ENCODE measurements at places on chromosomes 1 and 21.

DNA sequence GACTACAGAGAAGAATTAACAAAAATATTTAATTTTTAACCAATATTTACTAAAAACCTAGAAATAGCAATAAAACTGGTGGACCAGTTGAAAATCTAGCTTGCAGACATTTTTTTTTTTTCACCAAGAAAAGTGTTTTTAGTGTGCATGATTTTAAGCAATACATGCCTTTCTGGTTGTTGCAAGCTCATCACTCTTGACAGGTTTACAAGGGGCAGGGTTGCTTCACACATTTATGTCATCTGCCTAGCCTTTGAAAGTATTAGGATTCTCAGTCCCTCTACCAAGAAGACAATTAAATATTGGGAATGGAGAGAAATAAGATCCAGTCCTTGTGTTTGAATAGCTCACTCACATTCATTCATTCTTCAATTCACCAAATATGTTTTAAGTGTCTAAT, 53.8 kb upstream of the LYPLAL1 start:
- DNase-seq = no peak

GRCh38 chr1:39063775-39064174, 37.6 kb downstream of the NDUFS5 start:
- no peak for DNase-seq

- DNase-seq = no peak
Measured at GRCh38 chr21:46665566-46665965, 30.1 kb downstream of the PRMT2 start.

- no peak for DNase-seq
Measured at GRCh38 chr1:190212450-190212849, 265.2 kb downstream of the BRINP3 start.

- no peak for DNase-seq
Measured at GRCh38 chr1:181632492-181632891, 149.2 kb downstream of the CACNA1E start.

- no peak for DNase-seq
Measured at GRCh38 chr1:17170571-17170970, 34.4 kb upstream of the PADI1 start.

DNA sequence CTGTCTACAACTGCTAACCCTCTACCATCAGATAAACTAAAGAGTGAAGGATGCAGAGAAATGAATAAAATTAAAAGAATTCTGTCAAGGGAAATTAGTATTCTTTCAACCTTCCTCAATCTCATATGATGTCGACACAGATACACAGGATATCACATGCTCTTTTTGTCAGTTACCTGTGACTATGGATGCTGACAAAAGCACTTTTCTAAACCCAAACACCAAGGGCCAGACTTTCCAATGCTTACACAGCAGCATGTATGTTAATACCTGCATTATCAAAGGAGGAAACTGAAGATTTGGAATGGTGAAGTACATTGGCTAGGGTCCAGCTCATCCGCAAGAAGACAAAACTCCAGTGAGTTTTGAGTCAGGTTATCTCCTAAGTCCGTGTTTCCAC, 294.0 kb downstream of the SMYD3 start:
- no peak for DNase-seq

- DNase-seq = no peak
Measured at GRCh38 chr1:156492591-156493080, 7.9 kb downstream of the MEF2D start.

DNA sequence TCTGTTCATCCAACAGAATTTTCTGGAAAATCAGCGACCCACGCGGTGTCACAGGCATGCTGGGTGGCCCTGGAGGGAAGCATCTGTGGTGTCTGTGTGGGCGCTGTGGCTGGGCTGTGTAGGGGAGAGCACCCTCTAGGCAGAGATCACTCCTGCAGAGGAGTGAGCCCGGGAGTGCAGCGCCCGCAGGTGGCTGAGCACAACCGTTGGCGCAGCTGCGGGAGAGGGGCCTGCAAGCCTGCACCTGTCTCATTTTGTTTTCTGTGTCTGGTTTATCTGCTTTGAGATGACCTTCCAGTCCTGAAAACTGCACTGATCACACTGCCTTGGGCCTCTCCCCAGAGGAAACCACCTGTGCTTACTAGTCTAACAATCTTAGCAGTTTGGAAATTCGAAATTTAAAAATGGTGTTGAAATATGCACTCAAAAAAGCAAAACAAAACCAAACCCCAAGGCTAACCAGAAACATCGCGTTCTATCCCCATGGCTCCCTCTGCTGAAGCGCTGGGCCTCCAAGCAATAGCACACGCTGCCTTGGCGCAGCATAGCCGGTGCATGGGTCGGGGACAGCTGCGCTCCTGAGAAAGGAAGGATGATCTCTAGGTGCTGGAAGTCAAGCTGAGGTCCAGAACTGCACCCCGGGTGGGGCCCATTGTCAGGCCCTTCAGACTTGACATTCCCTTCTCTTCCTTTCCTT, 4.8 kb downstream of the FAM3B start:
- DNase-seq = no peak

GRCh38 chr1:145858238-145858900, 512 bp downstream of the PIAS3 start:
- no peak for DNase-seq

GRCh38 chr21:38297194-38297631, 40.4 kb downstream of the KCNJ15 start:
- DNase-seq = no peak

GRCh38 chr1:85445906-85446305, 19.1 kb downstream of the DDAH1 start:
- DNase-seq = no peak

DNA sequence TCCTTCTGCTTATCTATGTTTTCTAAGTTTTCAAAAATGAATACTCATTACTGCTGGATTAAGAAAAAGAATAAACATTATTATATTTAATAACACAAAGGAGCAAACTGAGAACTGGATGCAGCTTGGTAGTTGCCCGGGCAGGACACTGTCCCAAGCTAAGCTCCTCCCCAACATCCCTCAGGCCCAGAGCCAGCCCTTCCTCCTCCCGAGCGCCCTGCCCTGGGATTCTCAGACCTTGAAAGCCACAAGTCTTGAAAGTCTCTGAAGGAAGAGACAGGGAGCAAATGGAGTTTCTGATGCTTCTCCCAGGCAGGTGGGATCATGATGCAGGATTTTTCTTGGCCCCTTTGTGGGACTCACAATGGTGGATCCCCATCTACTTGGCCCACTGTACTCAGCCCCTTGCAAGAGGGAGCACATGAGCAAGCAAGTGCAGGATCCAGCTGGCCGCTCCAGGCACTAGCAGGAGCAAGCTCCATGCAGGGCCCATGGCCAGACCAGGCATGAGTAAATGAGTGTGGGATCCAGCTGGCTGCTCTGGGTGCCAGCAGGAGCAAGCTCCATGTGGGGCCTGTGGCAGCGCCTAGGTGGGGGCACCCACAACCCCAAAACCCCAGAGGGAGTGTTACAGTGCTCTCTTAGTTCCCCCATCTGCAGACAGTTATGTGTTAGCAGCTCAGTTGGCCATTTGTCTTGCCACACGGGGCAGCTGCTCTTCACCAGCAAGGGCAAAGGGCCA, 32.1 kb upstream of the RAB4A start:
- no peak for DNase-seq

DNA sequence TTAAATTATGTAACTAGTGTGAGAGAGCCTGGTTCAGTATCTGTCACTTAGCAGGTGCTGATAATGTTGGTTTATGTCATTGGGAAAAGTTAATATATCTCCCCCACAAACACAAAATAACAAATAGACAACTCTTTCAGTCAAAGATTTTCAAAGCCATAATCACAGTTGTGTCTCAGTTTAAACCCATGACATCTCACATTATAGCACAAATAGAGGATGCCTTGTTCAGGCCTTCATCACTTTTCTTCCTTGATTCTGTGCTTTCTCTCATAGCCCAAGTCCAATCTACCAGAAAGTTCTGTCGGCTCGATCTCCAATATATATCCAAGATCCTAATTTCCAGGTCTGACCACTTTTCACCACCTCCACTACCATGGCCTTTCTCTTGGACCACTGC, 6.2 kb upstream of the EPS15 start:
- DNase-seq = no peak

Data from iPS DF 6.9 (cell line).